ENCODE measurements at places on chromosomes 2 and 18.

DNA sequence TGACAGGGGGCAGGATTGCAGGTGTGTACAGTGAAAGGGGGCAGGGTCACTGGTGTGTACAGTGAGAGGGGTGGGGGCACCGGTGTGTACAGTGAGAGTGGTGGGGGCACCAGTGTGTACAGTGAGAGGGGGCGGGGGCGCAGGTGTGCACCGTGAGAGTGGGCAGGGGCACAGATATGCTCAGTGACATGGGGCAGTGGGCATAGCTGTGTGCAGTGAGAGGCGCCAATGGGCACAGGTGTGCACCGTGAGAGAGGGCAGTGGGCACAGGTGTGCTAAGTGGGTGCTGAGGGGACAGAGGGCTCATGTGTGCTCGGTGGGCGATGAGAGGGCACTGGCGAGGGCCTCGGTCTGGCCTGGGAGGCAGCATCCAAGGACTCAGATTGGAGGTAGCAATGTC is 63.0 kb downstream of the GREB1 start:
- no peak for DNase-seq

GRCh38 chr2:239853121-239853520 is 172.0 kb downstream of the NDUFA10 start:
- DNase-seq: no peak

- DNase-seq: no peak
Measured at GRCh38 chr2:236599059-236599458, 29.4 kb downstream of the ACKR3 start.

- DNase-seq: no peak
Measured at GRCh38 chr2:102264952-102265351, 46.4 kb upstream of the IL1RL1 start.

- peak; percentile 59 for DNase-seq
Measured at GRCh38 chr2:72917138-72917876, at the start of gene EMX1. Gene EMX1, plus strand, starts transcription at chr2:72917519. Its CDS starts 334 bp downstream, at chr2:72917853.

DNA sequence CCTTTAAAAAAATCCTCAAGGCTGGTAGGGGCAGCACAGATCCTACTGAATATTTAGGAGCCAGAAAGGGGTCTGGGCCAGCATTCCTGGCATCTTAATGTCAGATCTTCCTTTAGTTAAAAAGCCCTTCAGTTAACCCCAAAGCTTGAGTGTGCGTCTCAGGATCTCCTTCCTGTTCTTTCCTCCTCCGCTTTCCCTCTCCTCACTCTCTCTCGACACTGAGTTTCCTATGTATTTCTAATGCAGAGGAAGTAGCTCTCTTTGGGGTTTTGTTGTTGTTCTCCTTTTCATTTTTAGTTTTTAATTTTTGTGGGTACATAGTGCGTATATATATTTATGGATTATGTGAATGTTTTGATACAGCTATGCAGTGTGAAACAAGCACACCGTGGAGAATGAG is 109.9 kb upstream of the COPS8 start:
- no peak for DNase-seq

- DNase-seq: no peak
Measured at GRCh38 chr2:163757814-163758213, 22.0 kb upstream of the FIGN start.

DNA sequence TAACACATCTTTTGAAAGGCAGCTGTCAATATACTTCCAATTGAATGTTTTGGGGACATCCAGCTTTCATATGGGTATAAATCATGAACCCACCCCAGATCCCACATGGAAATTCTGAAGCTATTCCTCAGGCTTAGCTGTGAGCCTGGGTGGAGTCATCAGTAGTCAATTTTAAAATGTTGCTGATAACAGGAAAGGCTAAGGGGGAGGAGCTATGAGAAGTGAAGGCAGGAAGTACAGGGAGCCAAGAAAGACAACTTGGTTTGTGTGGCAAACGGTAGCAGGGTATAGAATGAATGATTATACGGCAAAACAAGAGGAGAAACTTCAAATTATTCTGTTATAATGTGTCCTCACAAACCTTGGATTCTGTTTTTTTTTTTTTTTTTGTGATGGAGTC is 108.6 kb downstream of the QPCT start:
- no peak for DNase-seq

- DNase-seq: no peak
Measured at GRCh38 chr2:210859314-210859713, 302.9 kb downstream of the CPS1 start.

GRCh38 chr2:69139778-69140670 is 127.0 kb downstream of the ANTXR1 start:
- DNase-seq: no peak

DNA sequence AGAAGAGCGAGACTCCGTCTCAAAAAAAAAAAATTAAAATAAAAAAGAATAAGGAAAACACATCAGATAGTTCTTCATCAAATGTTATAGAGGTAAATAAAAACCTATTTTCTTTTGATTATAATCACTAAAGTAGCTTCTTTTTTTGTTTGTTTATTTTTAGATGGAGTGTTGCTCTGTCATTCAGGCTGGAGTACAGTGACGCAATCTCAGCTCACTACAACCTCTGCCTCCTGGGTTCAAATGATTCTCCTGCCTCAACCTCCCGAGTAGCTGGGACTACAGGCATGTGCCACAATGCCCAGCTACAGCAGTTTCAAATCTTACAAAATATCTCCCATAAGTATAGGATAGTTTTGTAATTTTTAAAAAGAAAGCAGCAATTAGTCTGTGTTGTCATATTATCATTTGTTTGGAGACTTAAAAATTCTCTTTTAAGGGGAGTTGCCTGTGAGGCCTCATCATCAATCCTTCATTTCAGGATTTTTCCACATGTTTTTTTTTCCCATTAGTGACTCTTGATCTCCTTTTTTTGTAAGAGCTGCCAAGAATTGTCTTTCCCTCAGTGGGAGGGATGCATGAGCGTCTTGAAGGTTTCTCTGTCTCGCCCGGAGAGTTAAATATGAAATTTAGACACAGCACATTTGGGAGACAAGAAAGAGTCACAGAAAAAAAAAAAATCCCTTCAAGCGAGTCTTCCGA is 275.9 kb downstream of the CDCA7 start:
- no peak for DNase-seq

DNA sequence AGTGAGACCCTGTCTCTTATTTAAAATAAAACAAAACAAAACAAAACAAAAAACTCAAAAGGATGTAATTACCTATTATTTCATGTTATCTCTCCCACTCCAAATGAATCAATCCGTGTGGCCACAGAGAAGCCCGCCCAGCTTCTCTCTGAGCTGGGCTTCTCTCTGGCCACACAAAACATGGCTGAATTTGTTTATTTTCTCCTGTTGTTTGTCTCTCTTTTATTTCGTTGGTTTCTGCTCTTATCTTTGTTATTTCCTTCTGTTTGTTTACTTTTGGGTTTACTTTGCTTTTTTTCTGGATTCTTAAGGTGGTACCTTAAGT is 1.5 kb upstream of the TRABD2A start:
- DNase-seq: no peak

GRCh38 chr2:158191076-158191895 is 89.6 kb downstream of the UPP2 start:
- no peak for DNase-seq

GRCh38 chr2:51350100-51350499 is 318.2 kb upstream of the NRXN1 start:
- DNase-seq: no peak

DNA sequence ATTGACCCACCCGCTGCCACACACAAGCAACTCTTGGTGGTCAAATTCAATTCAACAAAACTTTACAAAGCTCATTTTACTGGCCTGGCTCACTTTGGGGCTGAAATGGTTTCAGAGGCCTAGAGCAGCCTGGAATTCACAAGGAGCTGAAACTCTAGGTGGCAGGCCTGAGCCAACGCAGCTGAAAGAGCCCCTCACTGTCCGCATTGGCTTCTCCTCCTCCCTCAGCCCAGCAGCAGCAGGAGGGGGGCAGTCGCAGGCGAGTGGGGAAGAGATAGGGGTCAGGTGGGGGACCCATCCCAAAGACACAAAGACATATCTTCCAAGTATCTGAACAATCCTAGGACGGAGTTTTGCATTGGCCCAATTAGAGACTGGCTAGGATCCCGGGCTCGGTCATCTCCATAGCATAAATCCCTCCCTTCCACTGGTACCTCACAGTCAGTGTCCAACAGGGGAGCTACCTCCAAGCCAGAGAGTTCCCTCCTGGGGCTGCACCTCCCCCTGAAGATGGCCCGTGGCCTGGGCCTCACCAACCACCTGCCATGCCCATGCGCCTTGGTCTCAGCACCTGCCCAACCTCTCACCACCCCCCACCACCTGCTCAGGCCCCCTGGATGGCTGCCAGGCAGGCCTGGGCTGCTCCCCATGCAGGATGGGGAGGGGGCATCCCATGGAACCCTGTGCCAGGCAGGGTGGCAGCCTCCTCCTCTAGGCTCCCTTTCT is 113.4 kb downstream of the ZBTB7C start:
- peak; percentile 71 for DNase-seq

DNA sequence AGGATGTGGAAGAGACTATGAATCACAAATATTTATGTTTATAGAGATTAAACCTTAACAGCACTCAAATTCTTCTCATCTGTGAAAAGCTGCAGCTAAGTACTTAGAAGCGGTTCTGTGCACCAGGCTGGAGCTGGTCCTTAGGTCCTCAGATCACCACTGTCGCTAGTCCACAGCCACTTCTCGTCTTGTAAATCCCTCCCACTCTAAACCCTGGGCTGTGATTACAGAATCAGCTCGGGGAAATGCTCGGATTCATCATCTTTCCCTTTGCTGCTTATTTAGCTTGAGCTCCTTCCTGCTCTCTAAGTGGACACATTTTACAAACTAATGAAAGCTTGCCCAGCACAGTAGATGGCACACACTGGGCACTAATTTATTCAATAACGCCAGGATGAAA is 61.7 kb downstream of the RNF152 start:
- no peak for DNase-seq

GRCh38 chr2:67548317-67549201 is 151.4 kb downstream of the ETAA1 start:
- DNase-seq: no peak

GRCh38 chr18:26456070-26456491 is 92.3 kb downstream of the KCTD1 start:
- no peak for DNase-seq

GRCh38 chr2:118865106-118865505 is 17.7 kb upstream of the EN1 start:
- DNase-seq: no peak

DNA sequence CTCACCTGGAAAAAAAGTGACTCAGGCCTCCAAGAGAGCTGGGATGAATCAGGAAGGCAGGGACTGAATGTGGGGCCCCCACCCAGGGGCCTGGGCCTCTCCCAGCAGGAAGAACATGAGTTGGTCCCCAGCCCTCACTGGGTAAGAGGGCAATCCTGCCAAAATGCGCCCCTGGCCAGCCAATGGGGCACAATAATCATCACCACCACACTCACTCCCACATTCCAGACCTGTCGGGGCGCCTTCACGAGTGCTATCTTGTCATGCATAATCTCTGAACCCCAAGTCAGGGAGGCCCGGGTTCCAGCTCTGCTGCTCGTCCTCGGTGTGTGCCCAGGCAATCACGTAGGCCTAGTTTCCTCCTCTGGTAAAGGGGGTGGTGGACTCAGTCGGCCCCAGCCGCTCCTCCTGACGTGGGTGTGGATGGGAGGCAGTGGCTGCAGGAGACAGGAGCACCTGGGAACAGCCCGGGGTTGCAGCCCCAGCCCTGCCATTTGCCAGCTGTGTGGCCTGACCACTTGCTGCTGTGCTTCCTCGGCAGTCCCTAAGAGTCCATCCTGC is 115.1 kb downstream of the CYP26B1 start:
- no peak for DNase-seq

- no peak for DNase-seq
Measured at GRCh38 chr2:110680709-110681108, 2.8 kb upstream of the BUB1 start.

DNA sequence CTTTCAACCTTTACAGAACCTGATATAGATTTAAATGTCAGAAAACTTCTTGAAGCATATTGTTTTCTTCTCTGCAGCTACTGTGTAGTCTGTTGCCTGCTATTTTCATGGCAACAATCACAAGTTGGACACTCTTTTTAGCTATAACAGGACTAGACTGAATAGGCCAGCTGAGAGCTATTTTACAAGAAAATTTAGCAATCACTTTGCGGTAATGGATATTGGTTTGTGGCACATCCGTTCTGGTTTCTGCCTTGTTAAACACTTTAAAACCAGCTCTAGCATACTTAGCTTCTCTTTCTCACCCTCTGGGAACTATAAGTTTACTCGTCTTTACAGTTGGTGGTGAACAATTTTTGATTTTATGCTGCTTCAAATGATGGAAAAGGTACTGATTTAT is 125.7 kb downstream of the MAP2 start:
- no peak for DNase-seq

- peak; percentile 66 for DNase-seq
Measured at GRCh38 chr2:239534581-239535412, 134.0 kb upstream of the HDAC4 start.

- no peak for DNase-seq
Measured at GRCh38 chr2:110873056-110873502, 140.7 kb downstream of the ACOXL start.

DNA sequence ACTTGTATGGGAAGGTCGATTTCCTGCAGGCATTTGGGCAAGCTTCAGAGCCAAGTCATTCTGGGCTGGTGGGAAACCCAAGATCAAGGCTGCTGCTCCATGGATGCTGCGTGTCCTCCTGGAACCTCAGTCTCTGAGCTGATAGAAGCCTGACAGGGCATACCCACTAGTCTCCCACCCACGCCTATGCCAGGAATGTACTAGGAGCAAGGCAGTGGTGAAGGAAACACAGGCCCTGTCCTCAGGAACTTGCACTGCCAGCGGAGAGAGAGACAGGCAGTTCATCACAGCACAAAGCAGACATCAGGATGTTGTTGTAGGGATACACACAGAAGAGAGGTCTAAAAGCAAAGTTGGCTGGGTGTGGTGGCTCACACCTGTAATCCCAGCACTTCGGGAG is 84.2 kb downstream of the PLB1 start:
- DNase-seq: no peak

- DNase-seq: no peak
Measured at GRCh38 chr2:36770542-36771287, 74.2 kb downstream of the VIT start.

GRCh38 chr2:97675430-97676113 is 6.1 kb downstream of the C2orf92 start:
- no peak for DNase-seq

- no peak for DNase-seq
Measured at GRCh38 chr18:3328532-3328931, 66.6 kb downstream of the MYL12B start.

DNA sequence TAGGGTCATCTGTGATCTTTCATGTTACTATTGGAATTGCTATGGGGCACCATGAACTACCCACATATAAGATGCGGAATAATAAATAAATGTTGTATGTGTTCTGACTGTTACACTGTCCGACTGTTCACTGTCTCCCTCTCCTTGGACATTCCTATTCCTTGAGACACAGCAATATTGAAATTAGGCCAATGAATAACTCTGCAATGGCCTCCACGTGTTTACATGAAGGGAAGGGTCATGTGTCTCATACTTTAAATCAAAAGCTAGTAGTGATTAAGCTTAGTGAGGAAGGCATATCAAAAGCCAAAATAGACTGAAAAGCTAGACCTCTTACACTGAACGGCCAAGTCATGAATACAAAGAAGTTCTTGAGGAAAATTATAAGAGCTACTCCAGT is 751.3 kb downstream of the SOCS6 start:
- DNase-seq: no peak

- no peak for DNase-seq
Measured at GRCh38 chr2:130872741-130873125, 36.0 kb downstream of the ARHGEF4 start.
